ENCODE measurements at places on chromosomes 7 and 10.

DNA sequence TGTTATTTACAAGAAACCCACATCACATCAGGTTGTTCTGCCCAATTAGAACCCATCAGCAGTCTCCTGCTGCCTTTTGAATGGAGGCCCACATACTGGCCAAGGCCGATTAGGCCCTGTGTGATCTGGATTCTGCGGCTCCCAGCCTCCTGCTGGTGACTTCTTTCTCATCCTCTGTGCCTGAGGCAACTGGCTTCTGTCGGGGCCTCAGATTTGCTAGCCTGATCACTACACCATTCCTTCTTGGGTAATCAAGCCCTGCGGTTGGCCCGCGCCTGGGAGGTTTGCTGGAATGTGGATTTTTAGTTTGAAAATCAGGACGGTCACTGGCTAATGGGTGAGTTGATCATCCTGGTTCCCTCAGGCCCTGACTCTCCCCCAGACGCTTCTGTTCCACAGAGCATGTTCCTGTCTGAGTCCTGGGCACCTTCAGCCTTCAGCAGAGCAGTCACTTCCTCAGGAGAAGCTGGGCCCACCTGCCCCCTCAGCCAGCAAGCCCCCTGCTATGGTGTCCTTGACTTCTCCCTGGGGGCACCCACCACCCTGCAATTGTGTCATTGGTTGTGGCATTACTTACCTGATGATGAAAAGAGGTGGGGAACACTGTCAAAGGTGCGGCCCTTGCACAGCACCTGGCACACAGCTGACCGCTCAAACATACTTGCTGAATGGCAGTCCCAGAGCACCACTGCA, 207.6 kb downstream of the PHTF2 start:
- DNase-seq: no peak

- no peak for DNase-seq
Measured at GRCh38 chr7:3733541-3734140, 432.6 kb downstream of the SDK1 start.

DNA sequence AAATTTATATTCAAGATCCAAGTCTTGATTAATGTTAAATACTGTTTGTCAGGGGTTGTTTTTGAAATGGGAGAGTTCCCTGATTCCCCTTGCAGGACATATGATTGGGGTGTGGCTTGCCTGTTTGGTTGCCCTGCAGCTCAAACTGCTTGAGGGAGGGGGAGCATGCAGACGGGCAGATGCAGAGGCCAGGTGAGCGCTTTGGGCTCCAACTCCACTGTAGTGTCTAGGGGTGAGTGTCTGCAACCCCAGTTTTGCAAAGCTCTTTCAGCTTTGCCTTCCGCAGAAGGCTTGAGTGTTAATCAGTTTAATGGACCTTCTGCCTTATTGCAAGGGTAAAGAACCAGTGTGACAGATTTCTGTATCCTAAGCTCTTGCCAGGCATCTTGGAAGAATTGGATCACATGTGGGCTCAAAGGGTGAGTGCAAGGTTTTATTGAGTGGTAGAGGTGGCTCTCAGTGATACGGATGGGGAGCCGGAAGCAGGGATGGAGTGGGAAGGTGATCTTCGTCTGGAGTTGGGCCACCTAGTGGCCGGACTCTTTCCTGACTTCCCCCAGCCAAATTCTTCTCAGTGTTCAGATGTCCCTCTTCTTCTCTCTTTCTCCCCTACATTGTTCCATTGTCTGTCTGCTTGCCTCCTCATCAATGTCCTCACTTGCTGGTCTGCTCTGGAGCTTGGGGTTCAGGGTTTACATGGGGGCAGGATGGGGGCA, 479.7 kb downstream of the ATRNL1 start:
- no peak for DNase-seq

DNA sequence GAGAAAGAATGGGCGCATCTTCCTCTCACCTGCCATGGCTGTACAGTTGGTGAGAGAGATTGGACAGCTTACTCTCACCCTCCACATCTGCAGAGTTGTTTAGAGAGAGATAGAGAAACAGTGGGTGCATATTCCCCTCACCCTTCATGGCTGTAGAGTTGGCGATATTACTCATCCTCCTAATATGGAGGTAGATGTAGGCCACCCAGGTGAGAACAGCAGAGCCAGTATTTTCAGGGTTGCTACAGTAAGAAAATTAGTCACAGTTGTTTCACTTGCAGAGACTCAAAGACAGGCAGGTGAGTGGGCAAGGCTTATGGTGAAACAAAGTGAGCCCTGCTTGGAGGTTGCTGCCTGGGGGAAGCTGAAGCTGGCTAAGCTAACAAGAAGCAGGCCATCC, 65.0 kb upstream of the PFKP start:
- no peak for DNase-seq

GRCh38 chr7:19318287-19318686, 173.1 kb upstream of the FERD3L start:
- no peak for DNase-seq

GRCh38 chr7:17331891-17332501, 33.5 kb downstream of the AHR start:
- no peak for DNase-seq

GRCh38 chr7:6416516-6417145, 31.1 kb downstream of the DAGLB start:
- no peak for DNase-seq

- DNase-seq: no peak
Measured at GRCh38 chr10:75623310-75624093, 192.1 kb downstream of the LRMDA start.

DNA sequence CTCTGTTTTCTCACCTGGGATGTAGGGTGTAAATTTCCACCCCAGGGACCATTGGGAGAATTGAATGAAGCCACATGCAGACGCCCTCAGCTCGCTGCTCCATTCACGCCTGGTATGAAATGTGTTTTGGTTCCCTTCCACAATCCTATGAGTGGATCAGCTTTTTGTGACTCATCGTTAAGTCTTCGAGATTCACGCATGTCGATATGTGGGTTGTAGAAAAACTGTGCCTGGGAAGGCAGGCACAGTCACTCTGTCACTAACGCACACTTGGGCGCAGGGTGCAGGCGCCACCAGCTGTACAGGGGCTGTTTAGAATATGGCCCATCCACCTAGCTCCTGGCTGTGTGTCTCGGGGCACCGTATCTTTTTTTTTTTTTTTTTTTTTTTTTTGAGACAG, 64.2 kb upstream of the SH2B2 start:
- no peak for DNase-seq

GRCh38 chr7:116139807-116140206, 70.5 kb upstream of the TES start:
- DNase-seq: no peak

DNA sequence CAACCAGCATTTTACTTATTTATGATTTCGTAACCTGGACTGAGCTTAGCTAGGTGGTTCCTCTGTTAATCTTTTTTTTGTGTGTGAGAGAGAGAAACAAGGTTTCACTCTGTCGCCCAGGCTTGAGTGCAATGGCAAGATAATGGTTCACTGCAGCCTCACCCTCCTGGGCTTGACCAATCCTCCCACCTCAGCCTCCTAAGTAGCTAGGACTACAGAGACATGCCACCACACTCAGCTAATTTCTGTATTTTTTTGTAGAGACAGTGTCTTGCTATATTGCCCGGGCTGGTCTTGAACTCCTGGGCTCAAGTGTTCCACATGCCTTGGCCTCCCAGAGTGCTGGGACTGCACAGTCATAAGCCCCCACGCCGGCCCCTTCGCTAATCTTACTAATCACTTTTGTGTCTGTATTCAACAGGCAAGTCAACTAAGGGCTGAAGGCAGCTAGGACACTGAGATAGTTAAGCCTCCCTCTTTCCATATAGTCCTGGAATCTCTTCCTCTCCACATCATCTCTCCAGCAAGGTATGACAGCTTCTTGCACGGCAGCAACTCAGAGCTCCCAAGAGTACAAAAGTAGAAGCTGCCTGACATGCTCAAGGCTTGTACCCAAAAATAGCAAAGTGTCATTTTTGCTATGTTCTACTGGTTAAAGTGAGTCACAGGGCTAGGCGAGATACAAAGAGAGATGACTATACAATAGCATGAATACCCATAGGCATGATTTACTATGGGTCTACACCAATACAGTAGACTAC, 11.3 kb downstream of the KMT2C start:
- DNase-seq: no peak

GRCh38 chr7:1377111-1377909, 82.0 kb downstream of the MICALL2 start:
- DNase-seq: no peak

DNA sequence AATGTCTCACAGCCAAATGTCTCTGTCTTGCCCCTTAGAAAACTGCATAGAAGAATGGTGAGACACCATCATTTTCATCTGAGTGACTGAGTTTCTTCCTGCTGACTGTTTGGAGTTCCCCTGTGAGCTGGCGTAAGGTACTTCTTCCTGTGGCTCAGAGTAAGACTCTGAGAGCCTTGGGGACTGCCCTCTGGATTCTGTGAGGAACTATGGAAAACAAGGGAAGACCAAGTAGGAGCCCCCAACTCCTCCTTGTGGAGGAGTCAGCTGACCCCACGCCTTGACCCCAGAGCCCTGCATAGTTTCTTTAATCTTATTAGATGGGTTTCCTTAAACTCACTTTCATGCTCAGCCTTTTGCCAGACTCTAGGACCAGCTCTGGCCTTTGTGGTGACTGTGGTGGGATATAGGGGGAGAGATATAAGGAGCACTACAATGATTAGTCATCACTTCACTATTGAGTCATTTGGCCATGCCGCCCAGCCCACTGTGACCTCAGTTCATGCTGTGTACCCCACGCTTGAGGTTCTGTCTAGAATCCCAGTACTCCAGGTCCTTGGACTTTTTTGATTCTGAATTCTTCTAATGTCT, 51.8 kb upstream of the FAM133B start:
- no peak for DNase-seq

GRCh38 chr10:110686949-110687348, 42.8 kb downstream of the RBM20 start:
- no peak for DNase-seq

All from HTR-8/SVneo (cell line).